ENCODE measurements at places on chromosomes 12 and 14.

DNA sequence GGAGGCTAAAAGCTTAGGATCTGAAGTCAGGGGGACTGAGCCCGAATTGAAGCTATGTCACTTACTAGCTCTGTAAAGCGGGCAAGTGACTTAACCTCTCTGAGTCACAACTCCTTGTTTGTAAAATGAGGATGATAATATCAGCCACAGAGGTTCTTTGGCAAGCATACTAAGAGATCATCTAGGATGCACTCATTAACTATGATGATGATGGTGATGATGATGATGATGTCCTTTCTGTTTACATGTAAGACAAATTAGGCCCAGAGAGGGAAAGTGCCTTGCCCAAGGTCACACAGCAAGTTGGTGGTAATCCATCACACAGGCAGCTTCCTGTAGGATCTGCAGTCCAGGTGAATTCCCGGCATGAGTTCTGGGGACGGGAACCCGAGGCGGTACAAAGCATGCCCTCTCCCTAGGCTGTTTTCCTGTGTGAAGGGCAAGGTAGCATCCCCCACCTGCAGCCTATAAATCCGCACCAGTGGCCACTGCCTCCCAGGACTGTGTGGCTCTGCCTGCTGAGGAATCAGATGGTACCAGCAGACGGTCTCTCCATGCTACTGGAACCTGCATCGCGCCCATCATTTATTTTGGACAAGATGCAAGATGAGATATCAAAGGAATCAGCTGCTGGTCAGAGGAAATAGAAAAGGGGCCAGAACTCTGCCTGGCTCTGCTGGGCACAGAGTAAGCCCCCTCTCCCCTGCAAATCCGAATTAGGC, 55.2 kb downstream of the MAP1LC3B2 start:
- DNase-seq, result no peak

DNA sequence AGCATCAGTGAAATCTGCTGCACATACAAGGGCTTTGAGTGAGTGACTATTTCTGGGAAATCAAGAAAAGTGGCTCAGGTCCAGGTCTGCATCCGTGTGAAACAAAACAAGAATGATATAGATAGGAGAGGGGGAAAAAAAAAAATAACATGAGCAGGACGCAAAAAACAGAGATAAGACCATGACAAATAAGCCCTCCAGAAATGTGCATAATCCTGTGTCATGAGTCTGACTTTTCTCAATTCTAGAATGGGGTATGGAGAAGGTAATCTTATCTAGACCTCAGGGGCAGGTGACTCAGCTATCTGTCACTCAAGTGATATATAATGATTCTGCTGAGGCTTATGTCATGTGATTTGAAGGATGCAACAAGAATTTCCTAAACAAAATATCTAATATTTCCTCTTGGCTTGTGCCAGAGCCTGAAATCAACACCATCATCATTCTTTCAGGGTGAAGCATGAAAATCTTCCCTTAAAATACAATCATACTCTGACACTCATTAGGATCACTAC, 250.0 kb downstream of the PHLDA1 start:
- DNase-seq, result no peak

DNA sequence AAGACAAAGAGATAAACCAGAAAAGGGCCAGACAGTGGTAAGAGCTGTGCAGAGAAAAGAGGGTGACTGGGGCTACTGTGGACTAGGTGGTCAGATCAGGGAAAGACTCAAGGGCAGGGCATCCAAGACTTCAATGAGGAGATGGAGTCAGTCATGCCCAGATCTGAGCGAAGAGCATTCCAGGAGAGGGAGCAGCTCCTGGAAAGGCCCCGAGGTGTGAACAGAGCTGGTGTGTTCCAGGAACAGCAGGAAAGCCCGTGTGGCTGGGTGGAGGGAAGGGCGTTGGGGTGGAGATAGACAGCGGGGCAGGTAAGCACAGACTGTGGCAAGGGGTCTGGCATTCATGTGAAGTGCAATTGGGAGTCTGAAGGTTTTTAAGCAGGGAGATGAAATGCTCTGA, 16.8 kb downstream of the TTC7B start:
- DNase-seq, result no peak

GRCh38 chr12:119728444-119728745, 60.5 kb downstream of the PRKAB1 start:
- DNase-seq, result no peak

DNA sequence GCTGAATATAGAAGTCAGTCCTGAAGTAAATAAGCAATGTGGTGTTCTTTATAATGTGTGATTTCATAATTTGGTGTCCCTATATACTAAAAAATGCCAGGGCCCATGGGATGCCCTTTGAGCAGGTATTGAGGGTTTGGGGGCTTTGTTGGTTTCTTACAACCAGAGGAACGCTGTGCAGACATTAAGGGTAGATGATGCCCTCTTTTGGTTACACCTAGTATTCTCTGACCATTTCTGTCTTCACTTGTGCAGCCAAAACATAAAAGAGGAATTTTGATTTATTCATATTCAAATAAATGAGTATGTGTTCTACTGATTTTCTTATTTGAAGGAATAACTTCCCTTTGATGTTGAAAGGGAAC, 3.0 kb downstream of the LGR5 start:
- DNase-seq, result no peak

- DNase-seq, result no peak
Measured at GRCh38 chr12:41908206-41908605, 236.5 kb downstream of the GXYLT1 start.

GRCh38 chr14:104749111-104749649, 3.8 kb upstream of the SIVA1 start:
- DNase-seq, result no peak

Data from NCI-H1930 (cell line).